ENCODE measurements at places on chromosomes 3 and 15.

- no peak for DNase-seq
Observed at GRCh38 chr3:143255739-143256138, 136.2 kb downstream of the CHST2 start.

DNA sequence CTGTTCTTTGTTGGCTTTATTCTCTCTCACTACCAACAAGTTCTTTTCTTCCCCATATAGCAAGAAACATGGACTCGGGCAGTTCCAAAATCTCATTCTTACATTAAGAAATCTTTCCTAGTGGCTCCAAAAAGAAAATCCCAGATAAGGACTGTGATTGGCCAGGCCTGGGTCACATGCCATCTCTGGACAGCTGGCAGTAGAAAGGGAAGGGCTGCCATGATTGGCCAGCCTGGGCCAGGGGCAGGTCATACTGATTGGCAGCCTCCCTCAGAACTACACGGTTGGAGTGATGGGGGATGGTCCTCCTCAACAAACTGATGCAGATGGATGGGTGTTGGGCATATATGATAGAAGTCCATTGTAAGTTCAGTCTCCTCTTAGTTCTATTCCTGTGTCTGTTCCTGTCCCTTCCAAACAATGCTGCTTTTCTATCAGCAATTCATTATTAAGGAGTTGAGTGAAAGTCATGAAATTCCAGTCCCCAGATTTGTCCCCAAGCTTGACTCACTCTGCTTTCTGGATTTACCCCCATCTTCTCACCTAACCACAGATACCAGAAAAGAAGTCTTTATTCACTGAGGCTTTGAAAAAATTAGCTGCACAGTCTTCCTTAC, 175.5 kb downstream of the ATG7 start:
- DNase-seq = no peak

DNA sequence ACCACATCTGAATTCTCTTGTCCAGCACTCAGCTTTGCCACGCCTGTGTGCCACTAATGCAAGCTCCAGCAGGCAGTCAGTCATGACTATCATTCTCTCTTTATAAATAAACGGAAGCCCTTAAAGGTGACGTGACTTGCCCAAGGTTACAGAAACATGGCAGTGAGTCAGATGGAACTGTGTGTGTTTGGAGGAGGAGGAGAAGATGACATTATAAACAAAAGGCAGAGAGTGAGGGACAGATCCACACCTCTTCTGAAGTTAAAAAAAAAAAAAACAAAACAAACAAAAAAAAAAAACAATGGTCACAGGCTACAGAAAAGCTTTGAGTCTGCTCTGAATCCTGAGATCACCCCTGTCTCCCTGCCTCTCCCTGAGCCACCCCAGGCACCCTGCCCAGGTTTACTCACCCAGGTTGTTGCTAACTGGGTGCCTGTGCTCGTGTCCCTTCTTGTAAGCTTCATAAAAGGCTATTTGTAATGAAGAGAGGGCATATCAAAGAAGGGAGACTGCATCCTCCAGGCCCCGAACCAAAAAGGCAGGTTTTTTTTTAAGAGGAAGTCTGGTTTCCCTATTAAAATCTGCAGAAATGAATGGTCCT, 119.7 kb upstream of the PHLDB2 start:
- no peak for DNase-seq

- no peak for DNase-seq
Observed at GRCh38 chr15:100997442-100997841, 78.3 kb downstream of the LRRK1 start.

DNA sequence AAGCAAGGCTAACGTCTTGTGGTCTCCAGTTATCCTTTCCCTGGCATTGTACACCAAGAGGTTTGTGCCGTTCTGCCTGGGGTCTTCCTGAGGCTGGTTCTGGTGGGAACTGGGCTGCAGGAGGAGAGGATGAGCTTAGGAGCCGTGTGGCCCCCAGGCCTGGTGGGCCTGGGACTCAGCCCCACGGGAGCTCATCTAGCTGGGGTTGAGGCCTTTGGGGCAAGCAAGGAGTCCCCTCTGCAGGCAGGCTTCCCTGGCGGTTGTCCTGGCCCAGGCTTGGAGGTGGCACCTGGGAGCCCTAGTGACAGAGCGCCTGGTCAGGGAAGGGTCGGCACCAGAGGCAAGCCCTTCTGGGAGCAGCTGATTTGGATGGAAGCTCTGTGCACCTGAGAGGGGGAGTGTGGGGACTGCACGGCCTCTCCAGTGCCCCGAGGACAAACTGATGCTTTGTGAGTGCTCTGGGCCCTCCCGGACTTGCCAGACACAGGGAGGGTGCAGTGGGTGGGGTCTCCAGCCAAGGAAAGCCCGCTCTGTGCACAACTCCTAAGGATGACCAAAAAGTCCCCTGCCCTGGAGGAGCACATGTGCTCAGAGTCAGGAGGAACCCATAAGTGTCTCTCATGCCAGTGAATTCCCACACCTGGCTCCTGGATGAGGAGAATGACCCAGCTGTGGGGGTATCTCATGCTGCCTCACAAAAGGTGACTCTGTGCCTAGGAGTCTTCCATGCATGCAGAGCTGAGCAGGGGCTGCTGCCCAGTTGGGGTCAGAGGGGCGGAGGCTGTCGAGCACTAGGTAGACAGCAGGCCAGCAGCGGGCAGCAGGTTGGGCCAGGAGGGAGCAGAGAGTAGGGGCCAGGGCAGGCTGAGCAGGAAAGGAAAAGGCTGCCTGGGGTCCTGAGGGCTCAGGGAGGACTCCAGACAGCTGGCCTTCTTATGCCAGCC, 2.7 kb downstream of the PAK6 start:
- DNase-seq = no peak

DNA sequence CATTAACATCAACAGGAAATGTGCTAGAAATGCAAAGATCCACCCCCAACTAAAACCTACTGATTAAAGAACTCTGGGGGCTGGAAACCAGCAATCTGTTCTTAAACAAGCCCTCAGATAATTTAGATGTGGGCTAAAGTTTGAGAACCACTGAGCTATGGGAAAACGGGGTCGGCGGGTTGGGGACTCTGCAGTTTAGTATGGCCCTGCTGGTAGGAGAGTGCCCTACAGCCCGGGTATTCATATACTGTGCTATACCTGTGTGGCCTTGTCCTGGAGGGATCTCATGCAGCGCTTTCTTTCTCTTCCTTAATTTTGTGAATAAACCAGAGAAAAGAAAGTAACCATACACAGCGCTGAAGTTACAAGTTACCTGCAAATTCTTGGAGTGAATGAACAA, 189.7 kb upstream of the GBE1 start:
- DNase-seq = no peak

- no peak for DNase-seq
Observed at GRCh38 chr3:177960014-177960413, 576.2 kb upstream of the KCNMB2 start.

DNA sequence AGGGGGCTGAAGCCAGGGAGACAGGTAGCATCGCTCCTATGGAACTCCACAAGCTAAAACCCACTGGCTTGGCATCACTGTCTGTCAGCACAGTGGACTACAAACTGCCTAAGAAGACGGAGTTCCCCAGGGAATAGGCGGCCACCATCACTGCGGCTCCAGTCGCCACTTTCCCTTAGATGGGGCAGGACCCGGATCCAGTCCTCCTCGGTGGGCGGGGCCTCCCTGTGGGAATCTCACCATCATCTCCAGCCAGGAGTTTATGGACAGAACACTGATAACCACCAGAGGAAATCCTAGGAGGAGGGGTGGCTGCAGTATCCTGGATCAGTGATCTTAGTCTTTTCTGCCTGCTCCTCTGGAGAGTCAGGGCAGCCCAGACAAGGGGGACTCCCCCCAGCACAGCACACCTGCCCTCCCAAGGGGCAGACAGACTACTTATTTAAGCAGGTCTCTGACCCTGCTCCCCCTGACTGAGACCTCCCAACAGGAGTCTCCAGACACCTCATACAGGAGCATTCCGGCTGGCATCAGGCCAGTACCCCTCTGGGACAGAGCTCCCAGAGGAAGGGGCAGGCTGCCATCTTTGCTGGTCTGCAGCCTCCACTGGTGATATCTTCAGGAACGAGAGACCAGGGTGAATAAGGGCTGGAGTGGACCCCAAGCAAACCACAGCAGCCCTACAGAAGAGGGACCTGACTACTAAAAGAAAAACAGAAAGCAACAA, 435.6 kb upstream of the RASGRP1 start:
- DNase-seq = no peak

DNA sequence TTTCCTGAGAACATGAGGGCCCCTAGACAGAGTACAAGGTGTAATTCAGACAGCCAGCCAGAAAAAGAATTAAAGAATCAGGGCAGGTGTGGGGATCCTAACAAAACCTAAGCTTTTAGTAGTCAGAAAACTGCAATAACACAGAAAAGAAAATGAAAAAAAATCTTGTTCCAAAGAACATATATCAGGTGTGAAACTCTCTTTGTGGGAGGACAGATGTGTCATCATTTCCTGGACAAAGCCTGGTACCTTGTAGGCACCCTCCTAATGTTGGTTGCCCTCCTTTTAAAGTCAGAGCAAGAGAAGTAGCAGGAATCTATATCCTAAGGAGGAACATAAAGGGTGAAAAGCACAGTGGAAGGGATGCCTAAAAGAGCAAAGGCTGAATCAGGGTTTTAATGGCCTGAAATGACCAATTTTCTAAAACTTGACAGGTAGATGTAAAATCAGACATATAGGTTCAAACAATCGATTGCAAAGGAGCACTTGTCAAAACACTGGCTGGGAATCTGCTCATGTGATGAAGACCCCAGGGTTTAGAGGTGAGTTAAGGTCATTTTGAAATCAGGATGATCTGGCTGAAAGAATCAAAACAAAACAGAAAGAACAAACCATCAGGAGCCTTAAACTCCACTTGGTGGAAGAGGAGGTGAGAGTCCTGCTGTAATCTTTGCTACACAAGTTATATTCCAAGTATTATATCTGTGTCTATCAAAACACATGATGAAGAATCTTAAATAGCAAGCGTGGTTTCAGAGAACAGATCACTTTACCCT, 54.9 kb downstream of the TGFBR2 start:
- no peak for DNase-seq

DNA sequence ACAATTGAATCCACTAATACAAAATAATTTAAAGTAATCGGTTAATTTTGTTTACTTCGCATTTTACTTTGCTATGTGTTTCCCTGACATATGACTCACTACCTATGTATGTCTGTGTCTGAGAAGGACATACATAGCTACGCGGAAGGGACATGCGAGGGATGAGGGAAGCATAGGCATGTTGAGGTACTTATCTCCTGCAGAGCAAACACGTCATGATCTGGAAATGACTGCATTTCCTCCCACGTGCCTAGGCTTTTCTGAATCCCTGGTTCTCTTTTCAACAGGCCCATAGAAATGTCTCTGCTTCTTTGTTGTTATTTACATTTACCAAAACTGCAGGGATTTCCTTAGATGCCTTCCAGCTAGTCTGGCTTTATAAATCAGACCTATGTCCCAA, 27.5 kb downstream of the ALCAM start:
- no peak for DNase-seq

DNA sequence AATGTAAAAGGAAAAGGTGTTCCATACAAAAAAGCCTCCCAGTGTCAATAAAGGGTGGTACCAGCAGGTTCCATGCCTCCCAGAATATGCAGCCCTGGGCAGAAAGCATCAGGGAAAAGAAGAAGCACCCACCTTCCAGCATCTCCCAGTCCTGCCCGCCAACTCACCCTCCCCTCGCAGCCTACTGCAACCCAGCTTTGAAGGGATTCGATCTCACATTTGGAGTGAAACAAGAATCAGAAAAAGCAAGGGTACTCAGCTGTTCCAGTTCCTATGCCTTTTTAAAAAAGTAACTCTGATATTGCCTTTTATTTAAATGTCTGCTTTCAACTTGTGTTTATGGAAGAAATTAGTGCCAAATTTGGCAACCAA, 166.9 kb downstream of the ADAMTS17 start:
- no peak for DNase-seq

GRCh38 chr3:169147238-169148008, 516.1 kb downstream of the MECOM start:
- peak; percentile 11 for DNase-seq
